ENCODE measurements at places on chromosomes 11 and 22.

DNA sequence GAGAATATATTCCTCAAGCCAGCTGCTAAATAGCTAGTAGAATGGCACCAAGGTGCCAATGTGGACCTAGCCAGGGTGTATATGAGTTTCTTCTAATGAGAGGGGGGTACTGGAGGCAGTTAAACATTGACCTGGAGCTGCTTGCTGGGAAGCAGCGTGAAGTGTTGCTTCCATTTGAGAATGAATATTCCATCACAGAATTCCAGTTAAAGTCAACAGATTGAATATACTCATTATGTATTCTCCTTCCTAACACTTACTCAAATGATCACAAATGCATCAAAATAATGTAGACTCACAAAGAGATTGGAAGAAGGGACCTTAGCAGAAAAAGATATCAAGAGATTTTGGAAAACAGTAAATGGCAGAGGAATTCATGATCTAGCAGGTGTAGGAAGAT, 102.1 kb downstream of the CD44 start:
- peaks cover 2% of the 10 kb centered on the region for H3K36me3 ChIP-seq
- H3K4me3 ChIP-seq, result no peak overlapping the region
- H3K4me1 ChIP-seq, result peaks cover 55% of the 10 kb centered on the region
- H3K27me3 ChIP-seq, result peaks cover 13% of the 10 kb centered on the region

DNA sequence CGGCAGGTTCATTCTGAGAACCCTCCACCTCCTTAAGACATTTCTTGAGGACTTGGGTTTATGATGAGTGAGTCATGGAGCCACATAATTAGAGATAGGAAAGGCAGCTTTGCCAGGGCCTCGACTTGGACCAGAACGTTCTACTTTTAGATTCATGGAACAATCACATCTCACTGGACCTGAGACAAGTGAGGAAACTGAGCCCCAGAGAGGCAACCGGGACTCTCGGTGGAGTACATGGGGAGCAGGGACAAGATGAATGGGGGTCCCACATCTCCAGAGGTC, 59.5 kb downstream of the LINC01488 start:
- no peak for DNase-seq
- H3K4me3 ChIP-seq, result no peak overlapping the region
- H3K4me1 ChIP-seq, result no peaks in the 10 kb centered on the region
- H3K36me3 ChIP-seq, result no peaks in the 10 kb centered on the region
- H3K27ac ChIP-seq, result no peak overlapping the region
- peaks cover 16% of the 10 kb centered on the region for H3K27me3 ChIP-seq

DNA sequence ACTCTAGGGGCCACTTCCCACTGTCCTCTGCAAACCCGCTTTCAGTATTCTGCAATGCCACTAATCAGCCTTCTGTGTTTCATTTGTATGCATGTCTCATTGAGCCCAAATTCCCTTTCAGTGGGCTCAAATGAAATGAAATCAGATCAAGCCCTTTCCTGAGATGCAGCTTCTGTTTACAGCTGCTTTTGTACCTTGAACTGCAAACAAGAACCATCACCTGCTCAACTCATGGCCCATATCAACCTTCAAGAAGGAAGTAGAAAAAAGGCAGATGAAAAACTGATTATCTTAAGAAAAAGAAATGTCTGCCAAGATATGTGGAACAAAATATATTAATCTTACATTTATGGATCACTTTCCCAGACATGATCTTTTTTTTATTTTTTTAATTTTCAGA, 141.1 kb upstream of the ARHGAP42 start:
- no peak for DNase-seq
- no peaks in the 10 kb centered on the region for H3K27me3 ChIP-seq
- H3K4me3 ChIP-seq, result no peak overlapping the region

DNA sequence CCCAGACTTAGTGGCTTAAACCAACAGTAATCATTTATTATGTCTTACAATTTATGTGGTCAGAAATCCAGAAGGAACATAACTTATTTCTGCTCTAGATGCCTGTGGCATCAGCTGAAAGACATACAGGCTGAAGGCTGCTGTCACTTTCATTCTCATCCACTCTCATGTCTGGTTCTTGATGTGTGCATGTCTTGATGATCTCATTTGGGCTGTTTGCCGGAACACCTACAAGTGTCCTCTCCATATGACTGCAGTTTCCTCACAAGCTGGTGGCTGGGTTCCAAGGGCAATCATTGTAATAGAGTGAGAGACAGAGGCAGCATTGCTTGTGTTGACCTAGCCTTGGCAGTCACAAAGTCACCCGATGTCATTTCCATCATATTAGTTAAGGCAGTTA, 1375.9 kb upstream of the RAG2 start:
- no peak for DNase-seq
- no peaks in the 10 kb centered on the region for H3K27me3 ChIP-seq
- no peak overlapping the region for H3K4me3 ChIP-seq
- no peak overlapping the region for H3K27ac ChIP-seq
- no peaks in the 10 kb centered on the region for H3K36me3 ChIP-seq

DNA sequence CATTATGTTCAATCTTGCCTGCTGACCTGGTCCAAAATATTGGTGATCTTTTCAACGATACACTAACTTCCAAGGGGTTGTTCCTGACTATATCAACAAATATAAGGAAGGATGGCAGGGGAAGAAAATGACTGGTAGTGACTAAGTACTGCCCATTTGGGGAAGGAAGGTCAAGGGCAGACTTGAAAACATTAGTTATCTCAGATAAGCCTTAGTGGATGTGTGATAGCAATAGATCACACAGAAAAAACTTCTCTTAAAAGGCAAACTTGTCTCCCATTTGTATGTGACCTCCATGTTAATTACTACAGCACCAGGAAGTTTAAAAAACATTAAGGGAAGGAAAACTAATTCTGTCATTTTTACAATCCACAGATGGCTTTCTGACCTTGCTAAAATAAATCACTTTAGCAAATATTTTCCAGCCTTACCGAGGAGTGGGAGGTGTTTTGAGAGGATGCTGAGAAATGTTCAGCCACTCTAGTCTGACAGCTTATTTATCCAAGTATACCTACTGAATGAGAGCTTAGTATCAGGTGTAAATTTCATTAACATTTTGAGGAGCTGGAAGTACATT, 88.2 kb upstream of the DDI1 start:
- H3K27ac ChIP-seq, result no peak overlapping the region
- no peaks in the 10 kb centered on the region for H3K36me3 ChIP-seq
- H3K4me1 ChIP-seq, result no peaks in the 10 kb centered on the region
